ENCODE measurements at places on chromosomes 1 and 21.

DNA sequence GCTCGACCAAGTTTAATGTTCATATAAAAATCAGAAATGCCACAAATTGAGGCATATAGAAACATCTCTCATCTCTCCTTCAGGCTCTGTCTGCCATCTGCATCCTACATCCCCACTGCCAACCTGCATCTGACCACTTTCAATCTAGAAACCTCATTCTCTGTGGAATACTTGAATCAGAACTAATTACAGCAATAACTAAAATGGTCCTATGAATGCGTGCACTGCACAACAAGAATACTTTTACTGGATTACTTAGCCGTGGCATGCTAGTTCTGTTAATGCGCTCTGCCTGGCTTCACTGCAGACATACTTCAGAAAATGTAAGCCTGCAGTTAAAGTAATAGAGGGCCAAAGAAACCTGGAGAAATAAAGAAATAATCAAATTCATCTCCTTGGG, 89.8 kb upstream of the NR5A2 start:
- DNase-seq, result no peak

DNA sequence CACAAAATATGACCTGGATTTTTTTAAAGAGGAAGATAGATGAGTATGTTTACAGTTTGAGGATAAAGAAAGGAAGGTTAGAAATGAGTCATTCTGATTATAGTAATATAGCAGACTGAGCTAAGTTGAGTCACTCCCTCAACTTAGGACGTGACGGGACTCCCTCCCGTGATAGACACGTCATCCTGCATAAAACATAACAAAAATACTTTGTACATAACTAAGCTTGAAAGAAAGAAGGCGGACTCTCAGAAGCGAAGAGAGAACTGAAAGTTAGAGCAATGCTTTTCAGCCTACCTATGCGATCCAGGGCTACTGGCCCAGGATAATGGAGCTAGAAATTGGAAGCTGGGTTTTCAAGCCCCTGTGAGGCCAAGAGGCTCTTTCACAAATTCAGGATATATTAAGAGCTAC, 53.0 kb upstream of the DESI2 start:
- DNase-seq, result no peak

GRCh38 chr1:119784191-119784781, 15.6 kb upstream of the HMGCS2 start:
- peak; percentile 60 for DNase-seq

- no peak for DNase-seq
These were observed 74.6 kb upstream of the IPO9 start for GRCh38 chr1:201754353-201754752.

DNA sequence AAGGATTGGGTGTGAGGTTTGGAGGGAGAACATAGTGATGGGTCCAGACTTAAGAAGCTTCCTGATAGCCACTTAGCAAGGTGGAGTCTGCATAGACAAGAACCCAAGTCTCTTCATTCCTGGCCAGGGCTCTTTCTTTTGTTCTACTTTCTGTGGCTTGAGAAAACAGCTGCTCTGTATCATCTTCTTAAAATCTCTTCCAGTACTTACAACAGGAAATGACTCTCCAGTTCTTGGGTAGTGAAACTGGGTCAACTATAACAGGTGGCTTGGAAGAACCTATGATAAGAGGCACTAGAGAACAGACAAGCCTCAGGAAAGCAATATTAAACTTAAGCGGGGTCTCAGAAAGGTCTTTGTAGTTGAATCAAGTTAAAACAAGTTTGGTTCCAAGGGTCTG, 148.1 kb upstream of the USP24 start:
- DNase-seq, result no peak

DNA sequence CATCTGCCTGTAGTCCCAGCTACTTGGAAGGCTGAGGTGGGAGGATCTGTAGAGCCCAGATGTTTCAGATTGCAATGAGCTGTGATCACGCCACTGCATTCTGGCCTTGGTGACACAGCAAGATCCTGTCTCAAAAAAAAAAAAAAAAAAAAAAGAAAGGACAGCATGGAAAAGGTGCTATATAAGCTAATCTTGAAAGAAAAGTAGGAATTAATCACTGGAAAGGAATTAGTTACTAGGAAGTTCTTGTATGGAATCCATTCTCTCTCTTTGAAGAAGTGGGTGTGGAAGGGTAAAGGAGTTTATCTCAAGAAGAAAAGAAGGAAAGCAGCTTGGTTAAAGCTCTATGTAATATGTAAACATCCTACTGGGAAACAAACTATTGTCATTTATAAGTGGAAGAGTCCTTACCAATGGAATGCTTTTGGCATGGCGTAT, 339.2 kb downstream of the DPYD start:
- DNase-seq, result no peak

- DNase-seq, result peak; percentile 66
These were observed 37.1 kb downstream of the ARHGEF16 start for GRCh38 chr1:3491291-3492246.

DNA sequence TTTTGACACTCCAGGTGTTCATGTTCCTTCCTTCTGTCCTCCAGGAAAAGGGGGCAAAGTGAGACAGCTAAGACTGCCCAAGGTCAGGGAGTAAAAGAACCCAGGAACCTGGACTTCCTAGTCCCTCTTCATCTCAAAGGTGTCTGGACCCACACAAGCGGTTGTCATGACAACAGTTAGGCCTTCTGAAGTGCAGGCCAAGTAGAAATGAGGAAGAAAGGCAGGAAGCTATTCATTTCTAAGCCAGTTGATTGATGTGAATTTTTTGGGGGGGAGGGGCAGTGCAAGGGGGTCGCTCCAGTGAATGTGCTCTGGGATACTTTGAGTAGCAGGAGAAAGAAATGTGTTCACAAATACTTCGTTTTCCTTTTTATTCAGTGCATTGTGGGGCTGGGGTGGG, 114.3 kb downstream of the NAV1 start:
- DNase-seq, result no peak
